ENCODE measurements at places on chromosomes 7 and 10.

GRCh38 chr10:72323771-72324191 is 30.9 kb downstream of the DNAJB12 start:
- DNase-seq = no peak

- DNase-seq = no peak
These were observed 11.1 kb upstream of the MBL2 start for GRCh38 chr10:52783726-52784125.

DNA sequence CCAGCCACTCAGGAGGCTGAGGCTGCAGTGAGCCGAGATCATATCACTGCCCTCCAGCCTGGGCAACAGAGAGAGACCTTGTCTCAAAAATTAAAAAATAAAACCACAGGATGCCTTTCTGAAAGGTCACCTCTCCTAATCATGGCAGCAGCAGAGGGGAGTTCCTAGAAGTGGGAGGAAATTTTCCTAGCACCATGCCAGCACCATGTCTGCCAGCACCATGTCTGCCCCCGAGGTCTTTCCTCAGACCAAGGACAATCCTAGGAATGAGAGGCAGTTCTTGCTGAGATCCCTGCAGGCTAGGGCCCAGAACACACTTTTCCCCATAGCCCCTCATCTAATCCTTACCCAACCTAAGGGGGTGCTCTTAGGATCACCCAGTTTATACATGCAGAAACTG is 22.3 kb upstream of the INMT start:
- DNase-seq = no peak

DNA sequence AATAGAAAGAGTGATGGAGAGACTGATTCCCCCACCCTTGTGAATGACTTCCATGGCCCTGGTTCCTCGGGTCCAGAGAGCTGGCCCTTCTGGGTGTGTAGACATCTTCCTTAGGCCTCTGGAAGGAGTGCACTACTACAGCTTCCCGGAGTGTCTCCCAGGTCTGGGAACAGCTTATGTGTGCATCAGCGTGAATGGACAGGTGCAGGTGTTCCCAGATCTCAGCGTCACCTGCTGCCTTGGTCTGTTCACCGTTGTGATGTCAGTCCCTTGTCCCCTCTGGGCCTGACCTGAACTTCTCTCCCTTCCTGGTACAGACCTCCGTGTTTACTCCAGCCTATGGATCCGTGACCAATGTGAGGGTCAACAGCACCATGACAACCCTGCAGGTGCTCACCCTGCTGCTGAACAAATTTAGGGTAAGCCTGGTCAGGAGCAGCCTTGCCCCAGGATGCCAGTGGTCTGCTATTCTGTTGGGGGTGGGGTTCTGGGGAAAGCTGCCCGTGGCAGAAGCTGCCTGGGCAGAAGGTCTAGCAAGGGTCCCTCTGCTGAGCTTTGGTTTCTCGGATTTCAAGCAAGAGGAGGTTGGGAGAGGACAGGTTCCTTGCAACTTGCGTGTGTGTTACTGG is 10.5 kb upstream of the DEPP1 start:
- DNase-seq = no peak

DNA sequence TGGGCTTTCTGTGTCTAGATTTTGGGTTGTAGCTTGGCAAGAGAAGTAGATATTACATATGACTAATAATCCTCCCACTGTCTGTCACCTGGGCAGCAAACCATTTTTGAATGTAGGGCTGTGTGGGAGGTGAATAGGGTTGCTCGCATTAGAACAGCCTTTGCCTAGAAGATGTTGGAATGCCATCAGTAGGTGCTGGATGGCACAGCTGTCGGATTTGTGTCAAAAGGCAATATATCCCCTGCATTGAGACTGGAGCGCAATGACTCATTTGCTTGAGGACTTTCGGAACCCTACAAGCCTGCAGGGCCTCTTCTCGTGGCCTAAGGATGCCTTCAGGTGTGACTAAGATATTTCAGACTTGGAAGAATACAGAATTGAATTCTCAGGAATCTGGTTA is 323.8 kb downstream of the GPR158 start:
- DNase-seq = no peak

GRCh38 chr7:150406567-150407421 is 27.7 kb downstream of the ZNF775 start:
- peak; percentile 31 for DNase-seq

GRCh38 chr7:158055726-158056510 is 531.7 kb downstream of the PTPRN2 start:
- no peak for DNase-seq

DNA sequence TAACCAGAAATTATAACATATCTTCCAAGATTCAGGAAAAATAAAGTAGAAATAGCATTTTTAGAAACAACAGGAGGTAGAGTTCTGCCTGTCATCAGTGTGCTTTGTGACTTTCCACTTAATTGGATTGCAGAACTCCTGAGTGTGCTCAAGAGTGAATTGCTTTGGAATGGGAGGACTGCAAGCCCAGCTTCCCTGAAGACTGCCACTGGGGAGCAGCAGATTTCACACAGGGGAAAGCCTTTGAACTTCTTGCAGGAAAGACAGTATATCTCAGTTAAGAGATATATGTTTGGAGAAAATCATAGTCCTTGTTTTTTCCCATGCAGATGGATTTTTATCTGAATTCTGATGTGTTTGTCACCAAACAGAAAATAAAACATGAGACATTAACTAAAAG is 124.5 kb downstream of the TMEM168 start:
- DNase-seq = no peak

DNA sequence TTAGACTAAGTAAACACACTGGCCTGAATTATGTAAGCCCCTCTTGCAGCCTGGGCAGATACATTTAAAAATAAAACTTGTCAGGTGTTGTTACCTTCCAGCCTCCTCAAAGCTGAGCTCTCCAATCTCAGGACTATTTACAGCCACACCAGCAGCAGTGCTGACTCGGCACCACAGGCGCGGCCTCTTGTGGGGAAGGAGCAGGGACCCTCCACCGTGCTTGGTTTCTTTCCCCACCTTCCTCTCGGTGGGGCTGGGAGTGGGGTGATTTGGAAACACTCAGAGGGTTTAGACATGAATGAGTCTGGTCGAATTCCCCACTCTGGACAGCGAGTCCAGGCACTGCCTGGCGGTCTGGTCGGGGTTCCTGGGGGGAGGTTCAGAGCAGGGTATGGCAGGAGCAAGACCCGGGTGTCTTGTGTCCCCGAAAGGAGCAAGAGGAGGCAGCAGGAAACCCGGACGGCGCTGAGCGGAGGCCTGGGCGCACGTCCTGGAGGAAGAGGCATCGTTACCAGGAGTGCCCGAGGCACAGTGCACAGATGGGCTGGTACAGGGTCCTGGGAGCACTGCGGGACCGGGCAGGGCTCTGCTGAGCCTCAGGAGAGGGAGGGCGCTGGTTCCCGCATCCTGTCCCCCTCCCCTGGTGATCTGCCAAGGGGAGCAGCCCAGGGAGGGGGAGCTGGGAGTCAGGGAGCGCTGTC is 29.2 kb upstream of the CFAP46 start:
- DNase-seq = no peak

DNA sequence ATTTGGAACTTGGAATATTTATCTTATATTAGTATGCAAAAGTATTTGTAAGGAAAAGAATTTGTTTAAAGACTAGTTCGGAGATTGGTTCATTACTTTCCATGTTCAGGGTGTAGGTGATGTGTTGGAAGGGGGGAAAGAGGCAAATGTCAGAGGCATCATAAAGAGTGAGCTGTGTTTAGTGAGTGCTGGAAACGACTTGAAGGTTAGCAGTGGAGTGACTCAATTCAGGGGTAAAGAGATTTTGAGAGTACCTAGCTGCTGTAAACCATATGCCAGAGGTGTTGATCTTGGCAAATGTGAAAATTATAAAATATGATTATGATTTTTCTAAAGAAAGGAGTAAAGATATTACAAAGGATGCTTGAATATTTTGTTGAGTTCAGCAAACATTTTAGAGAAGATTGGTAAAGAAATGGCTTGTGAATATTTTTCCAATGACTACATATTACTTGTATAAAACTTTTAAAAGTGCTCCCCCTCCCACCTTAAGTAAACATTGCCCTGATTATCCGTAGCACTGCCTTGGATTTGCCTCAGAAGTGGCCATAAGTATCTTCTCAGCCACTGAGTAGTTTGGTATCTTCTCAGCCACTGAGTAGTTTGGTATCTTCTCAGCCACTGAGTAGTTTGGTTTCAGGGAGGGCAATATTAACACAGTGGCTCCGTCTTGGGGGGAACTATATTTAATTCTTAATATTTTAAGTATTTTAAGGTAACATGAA is 51.5 kb downstream of the ZNRF2 start:
- DNase-seq = no peak

- no peak for DNase-seq
These were observed 680.8 kb downstream of the PHTF2 start for GRCh38 chr7:78479348-78479747.

- DNase-seq = peak; percentile 55
These were observed 180.0 kb downstream of the LRMDA start for GRCh38 chr10:75611172-75611992.

DNA sequence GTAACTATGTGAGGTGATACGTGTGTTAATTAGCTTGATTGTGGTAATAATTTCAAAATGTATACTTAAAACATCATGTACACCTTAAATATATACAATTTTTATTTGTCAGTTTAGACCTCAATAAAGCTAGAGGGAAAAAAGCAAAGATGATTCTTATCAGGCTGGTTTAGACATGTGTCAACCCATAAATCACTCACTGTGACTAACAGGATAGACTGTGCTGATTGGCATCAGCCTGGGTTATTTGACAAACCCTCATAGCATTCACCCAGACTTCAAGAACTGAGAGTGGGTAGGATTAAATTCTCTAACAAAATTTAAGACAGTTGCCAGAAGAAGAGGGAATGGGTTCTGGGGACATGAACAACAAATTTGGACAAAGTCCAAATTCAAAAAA is 73.8 kb upstream of the TMEM140 start:
- DNase-seq = no peak

DNA sequence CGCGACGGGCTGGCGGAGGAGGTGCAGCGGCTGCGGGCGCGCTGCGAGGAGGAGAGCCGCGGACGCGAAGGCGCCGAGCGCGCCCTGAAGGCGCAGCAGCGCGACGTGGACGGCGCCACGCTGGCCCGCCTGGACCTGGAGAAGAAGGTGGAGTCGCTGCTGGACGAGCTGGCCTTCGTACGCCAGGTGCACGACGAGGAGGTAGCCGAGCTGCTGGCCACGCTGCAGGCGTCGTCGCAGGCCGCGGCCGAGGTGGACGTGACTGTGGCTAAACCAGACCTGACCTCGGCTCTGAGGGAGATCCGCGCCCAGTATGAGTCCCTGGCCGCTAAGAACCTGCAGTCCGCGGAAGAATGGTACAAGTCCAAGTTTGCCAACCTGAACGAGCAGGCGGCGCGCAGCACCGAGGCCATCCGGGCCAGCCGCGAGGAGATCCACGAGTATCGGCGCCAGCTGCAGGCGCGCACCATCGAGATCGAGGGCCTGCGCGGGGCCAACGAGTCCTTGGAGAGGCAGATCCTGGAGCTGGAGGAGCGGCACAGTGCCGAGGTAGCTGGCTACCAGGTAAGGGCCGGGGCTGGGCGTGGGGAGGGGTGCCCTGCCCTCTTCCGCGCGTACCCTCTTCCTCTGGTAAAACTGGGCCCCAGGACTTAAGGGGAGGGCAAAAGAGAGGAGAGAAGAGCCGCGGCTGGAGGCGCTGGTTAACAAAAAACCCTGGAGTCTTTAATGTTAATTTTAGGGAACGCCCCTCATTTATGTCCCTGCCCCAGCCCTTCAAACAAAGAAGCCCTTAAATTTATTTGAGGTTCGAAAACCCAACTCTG is 987 bp downstream of the INA start:
- DNase-seq = no peak

- DNase-seq = peak; percentile 26
These were observed 167.0 kb downstream of the SFMBT2 start for GRCh38 chr10:7243873-7244272.

DNA sequence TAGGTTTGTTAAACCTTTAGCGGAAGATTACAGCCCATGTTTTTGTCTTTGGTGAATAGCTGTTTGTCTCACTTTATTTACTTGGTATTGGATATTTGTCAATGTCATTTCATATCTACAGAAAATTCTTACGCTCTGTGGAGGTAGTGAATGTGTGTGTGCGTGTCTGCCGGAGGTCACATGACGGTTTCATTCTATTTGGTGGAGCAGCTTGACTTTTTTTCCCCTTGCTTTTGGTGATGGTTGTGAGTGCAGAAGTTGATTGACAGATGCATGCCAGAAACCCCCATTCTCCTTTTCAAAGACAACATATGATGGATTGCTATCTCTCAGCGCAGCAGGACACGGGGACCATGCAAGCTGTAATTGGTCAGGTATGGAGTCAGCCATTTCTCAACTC is at the start of gene POU6F2:
POU6F2 (plus strand) TSS at position 225 of the 400 bp plus-strand sequence; CDS start at position 270, 45 bp downstream.
- no peak for DNase-seq

DNA sequence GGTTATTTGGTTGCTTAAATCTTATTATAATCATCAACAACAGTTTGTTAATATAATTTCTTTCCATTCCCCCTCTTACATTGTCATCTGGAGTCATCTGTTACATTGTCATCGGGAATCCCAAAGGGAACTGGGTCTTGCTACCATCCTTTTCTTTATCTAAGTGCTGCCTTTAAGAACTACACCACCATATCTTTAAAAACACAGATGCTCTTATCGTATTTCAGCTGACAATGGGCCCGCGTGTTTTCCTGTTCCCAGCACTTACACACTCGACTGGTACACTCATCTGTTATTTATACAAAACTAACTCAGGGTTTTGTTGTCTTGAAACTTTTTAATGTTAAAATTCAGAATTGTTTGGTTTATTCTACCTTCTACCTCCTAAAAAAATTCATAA is 256.2 kb upstream of the MGMT start:
- no peak for DNase-seq

DNA sequence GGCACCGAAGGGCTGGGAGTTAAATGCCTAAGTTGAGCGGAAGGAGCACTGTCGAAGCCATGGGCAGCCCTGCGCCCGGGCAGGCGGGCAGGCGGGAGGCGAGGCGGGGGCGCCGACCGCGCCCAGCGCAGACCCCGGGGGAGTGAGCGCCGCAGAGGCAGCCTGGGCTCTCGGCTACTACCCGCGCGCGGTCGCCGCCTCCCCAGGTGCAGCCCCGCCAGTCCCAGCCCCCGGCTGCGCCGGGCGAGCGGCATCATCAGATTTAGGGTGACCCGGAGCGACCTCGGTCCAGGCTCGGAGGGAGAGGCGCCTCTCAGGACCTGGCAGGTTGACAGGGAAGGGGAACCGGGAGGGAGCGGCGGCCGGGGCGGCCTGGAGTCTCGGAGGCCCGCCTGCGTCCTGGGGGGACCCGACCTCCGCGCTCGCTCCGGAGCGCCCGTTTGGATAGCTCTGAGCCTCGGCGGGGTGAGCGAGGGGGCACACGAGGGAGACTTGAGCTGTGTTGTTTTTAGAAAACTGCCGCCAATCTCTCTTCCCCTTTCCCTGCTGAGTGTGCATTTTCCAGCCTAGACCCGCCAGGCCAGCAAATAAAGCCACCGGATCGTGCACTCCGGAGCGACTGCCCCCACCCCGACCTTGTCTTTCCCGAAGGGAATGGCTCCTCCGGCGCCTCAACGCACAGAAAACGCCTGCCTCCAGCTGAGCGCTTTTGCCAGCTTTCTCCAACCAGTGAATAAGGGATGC is 2.3 kb upstream of the NRP1 start:
- peak; percentile 44 for DNase-seq

DNA sequence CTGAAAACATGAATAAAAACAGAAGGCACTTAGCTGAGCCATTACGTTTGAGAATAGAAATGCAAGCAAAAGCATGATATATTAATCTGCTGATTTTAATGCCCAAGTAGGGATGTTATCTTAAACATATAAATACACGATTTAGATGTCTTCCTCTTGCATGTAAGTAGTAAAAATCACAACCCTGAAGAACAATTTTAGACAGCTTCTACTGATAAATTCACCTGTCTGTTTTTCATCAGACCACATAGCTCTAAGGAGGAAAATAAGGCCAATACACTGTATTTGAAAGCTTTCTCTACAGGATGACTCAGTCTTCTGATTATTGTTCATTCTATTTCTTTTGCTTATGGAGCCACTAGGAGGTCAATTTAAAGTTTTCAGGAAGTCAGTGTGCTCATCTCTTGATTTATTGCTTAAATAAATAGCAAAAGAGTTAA is 210.9 kb upstream of the CHRM2 start:
- DNase-seq = no peak
